ENCODE measurements at places on chromosomes 16 and 17. TPM values are rescaled to one million over a fixed set of nuclear protein-coding genes. Genes with fewer than 3 reads are reported as not detected.
A peak's percentile ranks its signal among the peaks of the same experiment; 100 is the strongest.

DNA sequence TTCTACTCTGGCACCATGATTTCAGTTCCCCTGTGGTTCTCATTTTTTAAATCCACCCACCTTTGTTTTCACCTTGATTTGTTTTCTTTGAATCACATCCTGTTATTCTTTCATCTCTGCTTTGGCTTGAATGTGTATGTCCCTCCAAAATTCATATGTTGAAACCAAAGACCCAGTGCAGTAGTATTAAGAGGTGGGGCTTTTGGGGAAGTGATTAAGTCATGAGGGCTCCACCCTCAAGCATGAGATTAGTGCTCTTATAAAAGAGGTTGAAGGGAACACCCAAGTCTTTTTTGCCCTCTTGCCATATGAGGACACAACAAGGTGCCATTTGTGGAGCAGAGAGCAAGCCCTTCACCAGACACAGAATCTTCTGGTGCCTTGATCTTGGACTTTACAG lies 382.3 kb downstream of the SLC39A11 start:
- DNase-seq, result peak; percentile 24

DNA sequence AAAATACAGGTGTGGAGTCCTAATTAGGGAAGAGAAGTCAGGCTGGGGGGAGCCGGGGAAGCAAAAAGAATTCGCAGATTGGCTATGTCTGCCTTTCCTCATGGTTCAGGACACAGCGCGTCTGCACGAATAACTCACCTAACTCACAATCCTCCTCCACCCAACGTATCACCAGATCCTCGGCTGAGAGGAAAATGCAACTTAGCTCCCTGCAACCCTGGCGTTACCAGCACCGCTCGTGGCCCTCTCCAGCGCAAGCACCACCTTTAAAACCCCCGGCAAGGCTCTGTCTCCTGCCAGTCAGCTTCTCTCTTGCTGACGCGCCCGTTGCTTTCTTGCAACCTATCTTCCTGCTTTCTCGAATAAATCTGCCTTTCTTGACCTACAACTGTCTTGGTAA lies 49.8 kb upstream of the METRNL start:
- no peak for DNase-seq

GRCh38 chr17:8506145-8506544 lies 70.5 kb downstream of the NDEL1 start:
- no peak for DNase-seq

- no peak for DNase-seq
These were observed 188.8 kb downstream of the RAB11FIP4 start for GRCh38 chr17:31580316-31580705.

GRCh38 chr16:17270683-17271109 lies 200.1 kb downstream of the XYLT1 start:
- DNase-seq, result no peak

GRCh38 chr16:1026057-1026783 lies 44.6 kb downstream of the SOX8 start:
- DNase-seq, result no peak

DNA sequence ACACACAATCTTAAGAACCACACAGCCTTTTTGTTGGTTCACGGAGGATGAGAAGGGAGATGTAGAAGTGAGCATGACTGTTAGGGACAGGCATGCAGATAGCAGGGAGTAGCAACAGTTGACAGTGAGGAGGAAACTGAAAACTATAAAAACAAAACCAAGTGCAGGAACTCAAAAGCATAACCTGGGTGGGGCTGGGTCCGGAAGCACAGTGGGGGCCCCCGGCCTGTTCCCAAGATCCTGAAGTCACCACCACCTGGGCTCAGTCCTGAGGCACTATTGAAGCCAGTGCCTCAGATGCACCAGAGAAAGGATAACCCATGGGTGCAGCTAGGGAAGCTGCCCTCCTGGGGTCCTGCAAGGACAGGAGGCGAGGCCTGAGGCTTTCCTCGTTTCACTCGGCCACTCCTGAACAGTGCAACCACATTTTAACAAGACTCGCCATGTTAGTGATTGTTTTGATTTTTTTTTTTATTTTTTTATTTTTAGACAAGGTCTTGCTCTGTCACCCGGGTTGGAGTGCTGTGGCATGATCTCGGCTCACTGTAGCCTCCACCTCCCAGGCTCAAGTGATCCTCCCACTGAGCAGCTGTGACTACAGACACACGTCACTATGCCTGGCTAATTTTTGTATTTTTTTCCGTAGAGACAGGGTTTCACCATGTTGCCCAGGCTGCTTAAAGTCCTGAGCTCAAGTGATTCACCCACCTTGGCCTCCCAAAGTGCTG lies 27.7 kb upstream of the CBX4 start:
- DNase-seq, result no peak

GRCh38 chr16:81548876-81549546 lies 104.4 kb downstream of the CMIP start:
- no peak for DNase-seq

DNA sequence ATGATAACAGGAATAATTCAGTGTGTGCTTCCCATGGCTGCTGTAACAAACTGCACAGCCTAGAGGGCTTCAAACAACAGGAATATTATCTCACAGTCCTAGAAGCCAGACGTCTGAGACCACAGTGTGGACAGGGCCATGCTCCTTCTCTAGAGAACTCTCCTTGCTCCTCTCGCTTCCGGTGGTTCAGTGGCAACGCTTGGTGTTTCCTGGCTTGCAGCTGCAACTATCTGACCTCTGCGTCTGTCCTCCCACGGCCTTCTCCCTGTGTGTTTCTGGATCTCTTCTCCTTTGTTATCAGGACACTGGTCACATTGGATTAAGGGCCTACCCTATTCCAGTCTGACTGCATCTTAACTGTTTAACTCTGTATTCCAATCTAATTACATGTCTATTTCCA lies 414.3 kb downstream of the MAF start:
- no peak for DNase-seq

GRCh38 chr16:677316-678190 lies 2.1 kb downstream of the RHBDL1 start:
- DNase-seq, result no peak

DNA sequence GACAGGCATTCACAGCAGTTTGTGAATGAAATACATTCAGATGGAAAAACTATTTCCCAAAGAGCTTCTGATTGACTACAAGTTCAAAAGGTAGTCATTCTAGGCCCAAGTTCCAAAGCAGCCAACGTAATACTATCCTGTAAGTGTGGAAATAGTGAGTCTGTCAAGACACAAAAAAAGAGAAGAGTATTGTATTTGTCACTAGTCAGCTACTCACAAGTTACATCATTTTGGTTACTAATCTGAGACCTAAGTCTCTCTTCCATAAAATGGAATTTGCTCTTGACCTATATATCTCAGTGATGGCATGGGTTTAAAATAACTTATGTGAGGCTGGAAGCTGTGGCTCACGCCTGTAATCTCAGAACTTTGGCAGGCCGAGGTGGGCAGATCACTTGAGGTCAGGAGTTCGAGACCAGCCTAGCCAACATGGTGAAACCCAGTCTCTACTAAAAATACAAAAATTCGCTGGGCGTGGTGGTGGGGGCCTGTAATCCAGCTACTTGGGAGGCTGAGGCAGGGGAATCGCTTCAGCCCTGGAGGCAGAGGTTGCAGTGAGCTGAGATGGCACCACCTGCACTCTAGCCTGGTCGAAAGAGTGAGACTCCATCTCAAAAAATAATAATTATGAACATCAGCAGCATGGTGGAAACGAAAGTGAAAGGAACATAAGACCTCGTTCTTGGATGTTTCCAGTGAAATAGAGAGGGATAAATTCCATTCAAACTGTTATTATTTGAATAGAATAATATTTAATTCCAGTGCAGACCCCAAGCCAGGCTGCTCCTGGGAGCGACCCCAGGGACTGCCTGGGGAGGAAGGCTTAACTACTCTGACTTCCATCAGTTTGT lies 2.9 kb downstream of the CMC2 start:
- peak; percentile 22 for DNase-seq

PRSS27 gene
- total RNA-seq, result 1.6 TPM

FBXW10 gene
- not detected for total RNA-seq

ATP1B2 gene
- total RNA-seq, result 0.50 TPM

CACNG3 gene
- total RNA-seq, result not detected

NT5C gene
- 69.4 TPM for total RNA-seq

FOXL1 gene
- not detected for total RNA-seq
